ENCODE measurements at places on chromosomes 1 and 21. TPM values are rescaled to one million over a fixed set of nuclear protein-coding genes. Genes with fewer than 3 reads are reported as not detected.

BGLAP gene
- 2.6 TPM for total RNA-seq

DNA sequence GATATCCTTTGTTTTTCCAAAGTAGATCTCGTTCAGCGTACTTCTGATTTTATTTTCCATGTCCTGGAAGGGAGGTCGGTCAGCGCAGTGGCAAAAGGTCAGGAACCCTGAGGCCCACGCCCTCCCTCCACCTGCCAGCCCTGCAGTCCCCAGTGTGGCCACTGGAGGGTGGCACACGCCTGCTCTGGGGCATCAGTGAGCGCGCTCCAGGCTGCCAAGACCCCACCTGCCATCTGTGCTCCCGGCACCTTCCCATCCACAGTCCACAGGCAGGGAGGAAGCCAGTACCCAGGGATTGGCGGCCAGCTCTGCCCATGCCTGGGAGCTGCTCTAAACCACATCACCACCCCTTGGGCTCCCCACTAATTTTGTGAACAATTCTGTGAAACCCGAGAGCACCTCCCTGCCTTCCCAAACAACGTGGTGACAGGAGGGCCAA is 32.3 kb downstream of the SLC66A1 start:
- H3K27ac ChIP-seq: no peak overlapping the region
- no peaks in the 10 kb centered on the region for H3K27me3 ChIP-seq
- H3K4me1 ChIP-seq: peaks cover 8% of the 10 kb centered on the region
- peaks cover 84% of the 10 kb centered on the region for H3K36me3 ChIP-seq
- H3K4me3 ChIP-seq: no peak overlapping the region

GRCh38 chr1:213110349-213111300 is 59.6 kb downstream of the RPS6KC1 start:
- peaks cover 3% of the 10 kb centered on the region for H3K4me1 ChIP-seq
- no peak overlapping the region for H3K27ac ChIP-seq
- H3K36me3 ChIP-seq: no peaks in the 10 kb centered on the region
- H3K4me3 ChIP-seq: no peak overlapping the region

DNA sequence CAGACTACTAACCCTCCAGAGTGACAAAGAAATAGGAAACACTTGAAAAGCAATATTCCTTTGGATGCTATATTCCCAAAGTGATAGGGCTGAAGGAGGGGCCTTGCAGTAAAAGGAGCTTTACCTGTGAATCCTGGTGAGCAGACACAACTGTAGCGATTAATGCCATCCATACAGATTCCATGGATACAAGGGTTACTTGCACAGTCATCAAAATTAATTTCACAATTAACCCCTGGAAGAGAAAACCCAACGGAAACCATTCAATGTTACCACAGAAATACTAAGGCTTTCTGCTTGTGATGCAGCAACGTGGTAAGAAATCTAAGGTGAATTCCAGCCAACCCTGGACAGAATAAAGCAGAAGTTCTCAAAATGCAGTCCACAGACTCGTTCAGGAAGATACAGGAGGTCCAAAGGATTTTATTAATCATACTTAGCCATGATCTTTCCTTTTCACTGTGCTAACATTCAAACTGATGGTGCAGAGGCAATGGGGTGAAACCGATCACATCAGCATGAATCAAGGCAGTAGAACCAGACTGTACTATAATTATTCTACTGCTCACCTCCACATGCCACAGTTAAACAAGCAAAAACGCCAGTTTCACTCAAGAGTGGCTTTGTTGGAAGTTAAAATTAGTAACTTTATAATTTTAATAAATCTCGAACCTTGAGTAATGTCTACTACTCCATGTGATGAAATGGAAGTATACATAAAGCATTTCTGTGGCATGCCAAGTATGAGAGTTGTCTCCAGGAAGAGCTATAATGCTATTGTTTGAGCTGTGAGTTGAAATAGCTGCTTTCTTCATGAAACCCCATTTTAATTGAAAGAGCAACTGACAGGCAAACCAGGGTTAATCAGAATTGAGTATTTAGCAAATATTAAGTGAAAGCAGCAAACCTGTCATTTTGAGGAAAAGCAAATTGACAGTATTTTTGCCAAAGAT is 63.2 kb upstream of the ADAM30 start:
- DNase-seq: no peak
- H3K27me3 ChIP-seq: no peaks in the 10 kb centered on the region
- peaks cover 50% of the 10 kb centered on the region for H3K36me3 ChIP-seq
- no peak overlapping the region for H3K27ac ChIP-seq
- no peak overlapping the region for H3K4me3 ChIP-seq

GRCh38 chr1:167082511-167083027 is 7.6 kb downstream of the GPA33 start:
- no peaks in the 10 kb centered on the region for H3K36me3 ChIP-seq
- H3K27ac ChIP-seq: no peak overlapping the region
- H3K4me1 ChIP-seq: peaks cover 10% of the 10 kb centered on the region
- H3K4me3 ChIP-seq: no peak overlapping the region
- DNase-seq: no peak

DNA sequence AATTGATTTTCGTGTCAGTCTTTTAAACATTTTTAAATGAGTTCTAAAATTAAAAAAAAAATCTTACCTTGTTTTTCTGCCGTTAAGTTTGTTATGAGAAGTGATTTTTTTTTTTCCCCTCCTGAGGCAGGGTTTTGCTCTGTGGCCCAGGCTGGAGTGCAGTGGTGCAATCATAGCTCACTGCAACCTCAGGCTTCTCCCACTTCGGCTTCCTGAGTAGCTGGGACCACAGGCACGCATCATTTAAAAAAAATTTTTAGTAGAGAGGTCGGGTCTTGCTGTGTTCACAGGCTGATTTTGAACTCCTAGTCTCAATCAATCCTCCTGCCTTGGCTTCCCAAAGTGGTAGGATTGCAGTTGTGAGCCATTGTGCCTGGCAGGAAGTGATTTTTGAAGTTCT is 41.1 kb downstream of the MTR start:
- no peaks in the 10 kb centered on the region for H3K4me1 ChIP-seq
- no peak overlapping the region for H3K27ac ChIP-seq
- peaks cover 94% of the 10 kb centered on the region for H3K36me3 ChIP-seq
- DNase-seq: no peak
- H3K4me3 ChIP-seq: no peak overlapping the region

- H3K4me3 ChIP-seq: no peak overlapping the region
- DNase-seq: no peak
- peaks cover 2% of the 10 kb centered on the region for H3K4me1 ChIP-seq
- no peaks in the 10 kb centered on the region for H3K27me3 ChIP-seq
- H3K36me3 ChIP-seq: no peaks in the 10 kb centered on the region
These were observed 5.9 kb upstream of the VPS45 start for GRCh38 chr1:150061632-150062101.

Measured in CD4-positive, alpha-beta T cell (primary cell).